ENCODE measurements at places on chromosomes 2 and 18.

DNA sequence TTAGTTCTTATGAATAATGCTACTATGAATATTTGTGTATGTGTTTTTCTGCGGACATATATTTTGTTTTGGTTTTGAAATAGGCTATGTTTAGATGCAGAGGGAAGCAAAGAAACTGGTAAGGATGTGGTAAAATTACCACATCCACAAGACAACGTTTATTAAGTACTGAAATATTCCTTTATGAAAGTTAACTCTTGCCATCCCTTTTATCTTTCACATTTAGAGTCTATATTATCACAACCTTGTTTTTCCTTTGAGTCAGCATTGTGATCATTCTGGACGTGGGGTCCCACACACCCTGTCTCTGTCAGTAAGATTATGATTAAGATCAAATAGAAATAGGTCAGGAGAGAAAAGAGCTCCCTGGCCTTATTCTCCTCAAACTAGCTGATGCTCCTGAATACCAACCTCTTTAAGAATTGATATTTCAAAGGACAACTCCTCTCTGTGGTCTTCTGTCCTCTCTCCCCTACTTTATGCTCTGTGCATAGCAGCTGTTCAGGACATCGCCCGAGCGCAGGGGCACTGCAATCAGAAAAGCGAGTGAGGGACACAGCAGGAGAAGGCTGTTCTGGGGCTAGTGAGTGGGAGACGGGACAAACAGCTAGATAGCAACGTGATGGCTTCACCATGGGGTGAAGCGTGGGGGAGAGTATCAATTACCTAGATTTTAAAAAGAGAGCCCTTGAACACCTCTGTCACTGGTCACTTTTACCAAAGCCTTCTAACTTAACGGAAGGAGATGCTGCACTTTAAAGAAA lies 12.2 kb downstream of the METAP1D start:
- DNase-seq = no peak

- peak; percentile 8 for DNase-seq
These were observed 296.5 kb upstream of the GYPC start for GRCh38 chr2:126359494-126359893.

- no peak for DNase-seq
These were observed 87.0 kb upstream of the MSH6 start for GRCh38 chr2:47695800-47696477.

- DNase-seq = no peak
These were observed 79.7 kb downstream of the AGAP1 start for GRCh38 chr2:235573331-235574221.

DNA sequence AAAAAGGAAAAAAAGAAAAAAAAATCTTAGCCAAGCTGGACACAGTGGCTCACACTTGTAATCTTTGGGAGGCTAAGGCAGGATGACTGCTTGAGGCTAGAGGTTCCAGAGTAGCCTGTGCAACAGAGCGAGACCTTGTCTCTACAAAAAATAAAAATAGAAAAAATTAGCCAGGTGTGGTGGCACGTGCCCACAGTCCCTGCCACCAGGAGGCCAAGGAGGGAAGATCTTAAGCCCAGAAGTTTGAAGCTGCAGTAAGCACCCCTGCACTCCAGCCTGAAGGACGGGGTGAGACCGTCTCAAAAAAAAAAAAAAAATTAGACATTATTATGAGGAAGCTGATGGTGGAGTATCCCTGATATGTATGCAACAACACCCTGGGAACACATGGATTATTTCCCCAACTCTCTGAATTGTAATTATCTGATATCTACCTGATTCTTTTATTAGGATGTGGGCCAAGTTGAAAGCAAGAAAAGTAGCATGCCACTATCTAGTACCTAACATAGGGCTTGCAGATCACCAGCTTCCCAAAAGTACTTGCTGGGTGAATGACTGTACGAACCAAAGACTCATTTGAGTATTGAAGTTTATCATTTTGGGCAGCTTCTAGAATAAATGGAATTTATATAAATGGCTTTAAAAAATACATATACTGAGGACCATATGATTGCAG lies 140.9 kb downstream of the TCF4 start:
- DNase-seq = no peak

DNA sequence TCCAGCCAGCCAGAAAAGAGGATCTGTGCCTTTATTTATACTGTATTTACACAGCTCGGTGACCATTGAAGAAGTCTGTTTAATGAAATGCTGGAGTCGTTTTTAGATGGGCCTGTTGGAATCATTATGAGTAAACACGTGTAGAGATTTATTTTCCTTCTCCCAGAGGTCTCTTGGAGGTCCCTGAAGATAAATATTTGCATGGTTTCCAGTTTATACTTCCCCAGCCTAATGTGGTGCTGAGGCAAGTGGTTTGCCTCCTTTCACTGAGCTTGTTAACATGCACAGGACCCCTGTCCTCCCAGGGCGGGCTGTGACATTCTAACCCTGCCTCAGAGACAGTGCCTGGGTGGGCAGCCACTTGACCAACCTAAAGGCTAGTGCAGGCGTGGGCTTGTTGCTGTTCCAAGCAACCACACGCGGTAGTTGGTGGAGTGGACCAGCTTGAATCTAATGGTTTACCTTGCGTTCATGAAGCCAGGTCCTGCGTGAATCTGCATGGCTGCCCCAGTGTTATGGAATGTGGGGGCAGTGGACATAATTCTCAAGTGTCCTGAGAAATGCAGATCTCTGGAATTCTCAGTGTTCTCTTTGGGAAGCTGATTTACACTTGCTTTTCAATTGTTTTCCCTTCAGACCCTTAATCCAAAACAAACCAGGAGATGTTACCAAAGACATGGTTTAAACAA lies 130.2 kb upstream of the DLX2 start:
- no peak for DNase-seq

- no peak for DNase-seq
These were observed 125.9 kb downstream of the LYPD6 start for GRCh38 chr2:149456285-149456684.

Data from COLO829 (cell line).